Kidney (tissue), 22 donors: ENCODE measurements at places on chromosomes 1 and 21.
A peak's percentile ranks its signal among the peaks of the same experiment; 100 is the strongest.

DNA sequence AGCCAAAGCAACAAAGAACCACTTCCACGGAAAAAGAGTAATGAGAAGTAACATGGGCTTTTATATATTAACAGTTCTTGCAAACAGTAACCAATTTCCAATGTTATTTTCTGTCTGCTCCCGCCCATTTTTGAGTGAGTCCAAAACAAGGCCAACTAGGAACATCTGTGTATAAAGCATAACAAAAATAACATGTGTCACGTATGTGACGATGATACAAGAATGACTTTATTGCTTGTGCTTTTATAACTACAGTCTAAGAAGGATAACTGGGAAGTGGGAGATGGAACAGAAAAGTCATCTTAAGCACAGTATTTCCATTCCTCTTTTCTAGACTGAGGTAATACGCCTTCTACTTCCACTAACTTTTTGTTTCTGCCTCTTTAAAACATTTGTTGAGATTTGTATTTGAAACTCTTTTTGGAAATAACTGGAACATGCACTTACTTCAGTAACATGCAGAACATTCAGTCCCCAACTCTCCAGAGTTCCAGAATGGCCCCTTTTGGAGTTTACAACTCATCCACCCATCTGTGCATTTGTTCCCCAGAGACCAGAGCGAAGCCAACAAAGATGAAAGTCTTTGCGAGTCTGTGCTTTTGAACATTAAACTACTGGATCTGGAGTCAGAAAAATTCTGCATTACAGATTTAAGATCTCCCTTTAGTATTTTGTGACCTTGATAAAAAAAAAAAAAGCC is 143.0 kb upstream of the ZRANB2 start:
- no peak for DNase-seq

GRCh38 chr1:43446881-43447835 is 6.6 kb downstream of the HYI start:
- peak; percentile 62 for DNase-seq

- no peak for DNase-seq
These were observed 29.7 kb downstream of the PADI2 start for GRCh38 chr1:17089506-17089905.

DNA sequence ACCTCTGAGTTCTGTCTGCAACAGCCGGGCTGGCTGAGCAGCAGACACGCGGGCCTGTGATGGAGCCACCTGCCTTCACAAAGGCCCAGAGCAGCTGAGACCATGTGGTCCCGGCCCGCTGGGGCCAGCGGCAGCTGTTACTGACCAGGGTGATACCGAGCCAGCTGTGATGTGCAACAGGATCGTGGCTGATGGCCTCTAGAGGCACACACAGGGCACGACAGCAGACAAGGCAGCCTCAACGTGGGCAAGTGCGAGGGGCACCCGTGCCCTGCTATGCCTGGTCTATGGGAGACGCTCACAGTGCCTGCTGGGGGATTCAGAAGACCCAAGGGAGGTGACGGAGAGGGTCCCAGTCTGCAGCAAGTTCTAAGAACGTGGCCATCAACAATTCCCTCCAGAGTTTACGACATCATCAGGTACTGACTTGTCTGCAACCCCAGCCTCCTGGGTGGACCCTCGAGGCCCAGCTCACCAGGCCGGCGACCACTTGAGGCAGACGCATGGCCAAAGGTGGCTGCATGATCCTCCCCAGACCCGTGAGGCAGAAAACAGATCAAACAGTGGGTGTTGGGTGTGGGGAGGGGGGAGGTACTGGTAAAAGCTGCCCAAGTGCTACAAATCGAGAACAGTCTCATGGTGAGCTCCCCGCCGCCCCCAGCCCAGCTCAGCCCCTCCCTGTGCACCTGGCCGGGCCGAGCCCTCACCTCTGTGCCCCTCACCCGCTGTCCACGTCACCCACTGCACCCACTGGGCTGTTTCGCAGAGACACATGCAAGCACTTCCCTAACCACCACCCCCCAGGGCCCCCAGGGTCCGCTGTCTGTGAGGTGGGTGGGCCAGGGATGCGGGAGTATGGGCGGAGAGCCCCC is 6.0 kb downstream of the POFUT2 start:
- DNase-seq: peak; percentile 36

DNA sequence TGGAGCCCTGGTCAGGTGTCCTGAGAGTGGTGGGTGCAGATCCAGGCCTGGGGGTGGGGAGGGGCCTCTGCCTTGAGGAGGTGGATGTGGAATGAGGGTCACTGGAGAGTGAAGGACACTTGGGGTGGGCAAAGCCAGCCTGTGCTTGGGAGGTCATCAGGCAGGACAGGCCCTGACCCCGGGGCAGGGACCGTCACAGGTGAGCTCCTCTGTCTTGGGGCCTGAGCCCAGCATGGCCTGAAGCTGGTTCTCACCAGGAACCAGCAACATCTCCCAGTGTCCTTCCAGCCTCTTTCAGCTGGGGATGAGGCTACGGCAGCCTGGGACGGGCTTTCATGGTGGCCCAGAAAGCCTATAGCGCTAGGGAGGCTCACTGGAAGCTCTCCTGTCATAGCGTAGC is 831 bp upstream of the KRTAP10-2 start:
- DNase-seq: no peak

DNA sequence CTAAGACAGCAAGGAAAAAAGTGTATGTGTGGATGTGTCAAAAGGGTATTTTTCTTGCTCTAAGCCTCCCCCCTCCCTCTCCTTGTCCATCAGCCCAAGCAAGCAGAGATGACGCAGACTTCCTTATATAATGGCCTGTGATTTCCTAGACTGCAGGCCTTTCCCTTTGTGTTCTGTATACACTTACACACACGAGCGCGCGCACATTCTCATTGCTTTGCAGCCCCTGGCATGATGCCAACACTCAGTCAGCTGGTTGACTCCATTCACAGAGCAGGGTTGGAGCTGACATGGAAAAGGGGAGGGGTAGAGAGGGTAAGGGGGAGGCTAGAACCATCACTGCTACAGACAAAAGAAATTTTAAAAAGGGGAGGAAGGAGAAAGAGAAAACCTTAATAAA is 41.8 kb downstream of the GATAD2B start:
- DNase-seq: peak; percentile 99

DNA sequence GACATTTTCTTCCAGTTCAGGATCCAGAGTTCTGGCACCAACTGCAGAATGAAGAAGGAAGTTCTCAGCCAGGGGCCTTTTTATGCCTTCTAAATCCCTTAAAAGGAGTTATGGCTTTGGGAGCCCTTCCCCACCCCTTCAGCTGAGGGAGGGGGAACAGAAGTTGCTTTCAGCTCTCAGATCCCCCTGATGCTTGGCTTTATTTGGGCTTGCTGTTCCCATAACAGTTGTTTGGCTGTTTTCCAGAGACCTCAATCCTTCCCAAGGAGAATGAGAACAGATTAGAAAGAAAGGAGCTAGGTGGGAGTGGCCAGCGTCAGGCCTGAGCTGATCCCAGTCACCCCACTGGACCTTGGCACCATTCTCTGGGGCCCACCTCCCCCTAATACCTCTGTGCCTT is at the start of gene RPE65:
Gene RPE65 (minus strand): TSS at position 54 of the 400 bp plus-strand sequence. CDS start 49 bp downstream, at position 5.
- DNase-seq: peak; percentile 12

- DNase-seq: no peak
These were observed 35.5 kb downstream of the CRP start for GRCh38 chr1:159678939-159679338.

GRCh38 chr1:219797683-219798082 is 130.7 kb downstream of the SLC30A10 start:
- DNase-seq: no peak

- DNase-seq: no peak
These were observed 14.0 kb downstream of the LAPTM5 start for GRCh38 chr1:30743584-30744059.

- DNase-seq: no peak
These were observed 5.0 kb downstream of the GCLM start for GRCh38 chr1:93904228-93904627.

GRCh38 chr1:22164841-22165808 is 22.2 kb upstream of the WNT4 start:
- no peak for DNase-seq

DNA sequence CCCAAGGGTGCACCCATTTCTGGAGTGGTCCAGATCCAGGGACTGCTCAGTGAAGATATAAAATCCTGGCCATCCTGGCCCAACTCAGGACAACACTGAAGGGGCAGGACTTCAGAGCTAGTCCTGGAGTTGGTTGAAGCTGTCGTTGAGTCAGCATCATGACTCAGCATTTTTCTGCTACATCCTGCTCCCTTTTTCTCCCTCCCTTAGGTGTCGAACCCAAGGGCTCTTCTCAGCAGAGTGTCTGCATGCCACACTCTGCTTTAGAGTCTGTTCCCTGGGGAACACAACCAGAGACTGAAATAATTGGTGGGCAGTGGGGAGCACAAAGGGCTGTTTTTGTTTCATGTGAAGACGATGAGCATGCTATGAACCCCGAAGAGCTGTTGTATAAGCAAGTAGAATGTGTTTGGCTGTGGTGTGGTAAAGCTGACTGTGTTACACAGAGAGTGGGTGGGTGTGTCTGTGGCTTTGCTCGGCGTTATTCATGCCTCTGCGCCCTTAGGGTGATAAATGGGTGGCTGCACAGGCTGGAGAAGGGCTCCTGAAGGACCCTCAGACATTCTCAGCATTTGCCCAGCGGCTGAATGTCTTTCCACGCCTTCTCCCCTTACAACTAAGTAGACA is 167.2 kb downstream of the CYYR1 start:
- DNase-seq: peak; percentile 30

DNA sequence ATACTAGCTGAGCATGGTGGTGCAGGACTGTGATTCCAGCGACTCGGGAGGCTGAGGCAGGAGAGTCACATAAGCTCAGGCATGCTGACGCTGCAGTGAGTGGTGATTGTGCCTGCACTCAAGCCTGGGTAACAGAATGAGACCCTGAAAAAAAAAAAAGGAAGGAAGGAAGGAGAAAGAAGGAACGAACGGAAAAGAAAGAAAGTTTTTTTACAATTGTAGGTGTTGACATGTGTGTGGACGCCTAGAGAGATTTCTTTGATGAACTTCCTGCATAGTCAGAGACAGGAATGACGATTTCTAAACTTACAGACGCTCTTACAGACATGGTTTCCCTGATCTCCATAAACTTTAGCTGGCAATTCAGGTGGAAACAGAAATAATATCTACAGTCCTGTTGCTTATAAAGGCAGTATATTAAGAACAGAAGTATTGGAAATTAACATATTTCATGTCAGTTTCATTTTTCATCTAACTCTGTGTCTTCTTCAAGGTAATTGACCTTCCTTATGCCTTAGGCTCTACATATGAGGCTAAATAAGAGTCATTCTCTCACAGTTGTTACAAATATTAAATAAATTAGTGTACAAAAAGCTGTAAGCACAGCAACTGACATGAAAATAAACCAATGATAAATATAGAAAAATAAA is 4.1 kb downstream of the SAMSN1 start:
- no peak for DNase-seq

DNA sequence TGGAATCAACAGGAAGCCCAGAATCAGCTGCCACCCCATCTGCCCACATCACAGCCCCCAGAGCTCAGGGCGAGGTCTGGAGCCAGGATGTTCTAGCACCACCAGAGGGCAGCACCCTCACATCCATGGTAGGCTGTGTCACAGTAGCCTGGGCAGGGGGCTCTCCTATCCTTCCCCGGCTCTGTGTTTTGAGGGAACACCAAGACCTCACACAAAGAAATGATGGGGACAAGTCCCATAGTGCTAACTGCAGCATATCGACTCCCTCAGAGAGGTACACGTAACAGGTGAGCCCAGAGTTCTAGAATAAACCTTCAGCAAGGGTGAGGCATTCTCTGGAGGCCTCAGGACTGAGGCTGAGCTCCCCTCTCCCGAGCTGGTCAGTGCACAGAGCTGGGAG is 2.3 kb upstream of the KCNC4 start:
- no peak for DNase-seq

DNA sequence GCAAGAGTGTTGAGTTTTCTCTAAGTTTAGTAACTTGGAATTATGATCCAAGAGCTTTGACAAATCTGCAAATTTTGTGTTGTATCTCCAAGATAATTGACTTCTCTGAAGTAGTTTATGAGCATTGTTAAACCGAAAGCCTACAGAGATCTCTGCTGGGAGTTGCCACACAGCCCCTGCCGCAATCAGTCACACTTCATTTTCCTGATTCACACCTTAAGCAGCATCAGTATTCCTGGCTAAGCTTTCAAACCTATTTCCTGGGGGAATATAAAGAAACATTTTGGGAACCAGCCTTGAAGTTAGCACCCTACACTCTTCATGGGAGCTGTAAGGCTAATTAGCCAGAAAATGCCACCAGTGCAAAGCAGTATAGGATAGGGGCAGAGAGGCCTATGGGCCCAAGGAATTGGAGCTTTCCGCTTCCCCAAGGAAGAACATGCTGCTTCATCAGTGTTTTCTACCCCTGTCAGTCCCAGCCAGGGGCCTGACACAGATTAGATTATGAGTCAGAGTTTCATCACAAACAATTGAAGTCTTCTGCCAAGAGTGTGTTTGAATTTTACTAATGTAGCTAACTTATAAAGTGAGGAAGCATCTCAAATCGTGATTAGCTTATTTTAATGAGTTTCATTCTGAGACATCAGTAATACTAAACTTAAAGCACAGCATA is 23.2 kb upstream of the CACYBP start:
- no peak for DNase-seq

- DNase-seq: no peak
These were observed 3.9 kb downstream of the ID3 start for GRCh38 chr1:23555270-23555985.

GRCh38 chr1:74464037-74464436 is 48.4 kb downstream of the LRRC53 start:
- DNase-seq: no peak

GRCh38 chr1:167122568-167122967 is 28.7 kb downstream of the STYXL2 start:
- no peak for DNase-seq

DNA sequence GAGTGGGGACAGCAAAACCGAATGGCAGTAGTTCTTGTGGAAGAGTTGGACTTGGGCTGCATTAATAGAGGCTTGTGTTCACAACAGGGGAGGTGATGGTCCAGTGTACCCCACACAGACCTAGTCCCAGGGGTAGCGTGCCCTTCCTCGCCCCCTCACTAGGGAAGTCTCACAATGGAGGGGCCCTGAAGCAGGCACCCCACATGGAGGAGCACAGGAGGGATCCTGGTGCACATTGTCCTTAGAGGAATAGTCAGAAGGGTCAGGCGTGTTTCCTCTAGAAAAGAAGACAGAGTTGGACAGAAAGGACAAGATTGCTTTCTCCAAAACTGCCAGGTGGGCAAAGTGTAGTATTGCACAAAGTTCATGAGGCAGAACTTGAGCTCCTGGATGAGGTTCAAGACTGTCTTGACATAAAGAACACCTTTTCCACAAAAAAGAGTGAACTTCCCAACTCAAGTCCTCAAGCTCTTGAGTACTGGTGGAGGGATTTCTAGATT is 23.3 kb downstream of the ETNK2 start:
- DNase-seq: no peak
